Activated naive CD8-positive, alpha-beta T cell treated with anti-CD3 and anti-CD28 coated beads for 36 hours (primary cell): ENCODE measurements at places on chromosomes 3 and 15. TPM values are rescaled to one million over a fixed set of nuclear protein-coding genes. Genes with fewer than 3 reads are reported as not detected.

Gene THPO
- not detected for total RNA-seq

DNA sequence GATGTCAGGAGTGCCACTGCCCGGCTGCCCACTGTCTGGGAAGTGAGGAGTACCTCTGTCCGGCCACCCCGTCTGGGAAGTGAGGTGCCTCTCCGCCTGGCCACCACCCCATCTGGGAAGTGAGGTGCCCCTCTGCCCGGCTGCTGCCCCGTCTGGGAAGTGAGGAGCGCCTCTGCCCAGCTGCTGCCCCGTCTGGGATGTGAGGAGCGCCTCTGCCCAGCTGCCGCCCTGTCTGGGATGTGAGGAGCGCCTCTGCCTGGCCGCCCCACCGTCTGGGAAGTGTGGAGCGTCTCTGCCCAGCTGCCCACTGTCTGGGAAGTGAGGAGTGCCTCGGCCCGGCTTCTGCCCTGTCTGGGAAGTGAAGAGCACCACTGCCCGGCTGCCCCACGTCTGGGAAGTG lies 3.3 kb downstream of the COX17 start:
- no peak for DNase-seq

DNA sequence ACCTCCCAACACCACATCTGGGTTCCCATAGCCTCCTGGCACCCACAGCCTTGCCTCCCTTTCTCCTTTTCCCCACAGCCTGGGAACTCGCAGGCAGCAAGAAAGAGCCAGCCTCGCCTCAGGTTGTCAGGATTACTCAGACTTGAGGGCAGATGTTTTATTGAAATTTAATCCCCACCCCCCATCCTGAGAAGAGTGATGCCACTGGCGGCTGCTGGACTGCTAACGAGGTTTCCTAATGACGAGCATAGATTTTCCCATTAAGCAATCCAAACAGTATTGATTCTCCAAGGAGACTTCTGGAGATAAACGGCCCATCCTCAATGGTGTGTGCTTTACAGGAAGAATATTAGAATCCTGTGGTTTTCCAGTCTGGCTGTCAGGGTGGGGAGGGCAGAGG lies 13.7 kb downstream of the SHF start:
- no peak for DNase-seq

Gene SEMA3G
- total RNA-seq = 0.19 TPM

- peak; percentile 62 for DNase-seq
Observed at GRCh38 chr15:45378149-45378912, at the start of gene GATM. TSS of gene GATM (minus strand) at chr15:45378544. CDS start at chr15:45378453, 91 bp downstream.

Gene MORC1
- total RNA-seq = not detected

Gene BLM
- 49.8 TPM for total RNA-seq

Gene ECE2
- not detected for total RNA-seq

DNA sequence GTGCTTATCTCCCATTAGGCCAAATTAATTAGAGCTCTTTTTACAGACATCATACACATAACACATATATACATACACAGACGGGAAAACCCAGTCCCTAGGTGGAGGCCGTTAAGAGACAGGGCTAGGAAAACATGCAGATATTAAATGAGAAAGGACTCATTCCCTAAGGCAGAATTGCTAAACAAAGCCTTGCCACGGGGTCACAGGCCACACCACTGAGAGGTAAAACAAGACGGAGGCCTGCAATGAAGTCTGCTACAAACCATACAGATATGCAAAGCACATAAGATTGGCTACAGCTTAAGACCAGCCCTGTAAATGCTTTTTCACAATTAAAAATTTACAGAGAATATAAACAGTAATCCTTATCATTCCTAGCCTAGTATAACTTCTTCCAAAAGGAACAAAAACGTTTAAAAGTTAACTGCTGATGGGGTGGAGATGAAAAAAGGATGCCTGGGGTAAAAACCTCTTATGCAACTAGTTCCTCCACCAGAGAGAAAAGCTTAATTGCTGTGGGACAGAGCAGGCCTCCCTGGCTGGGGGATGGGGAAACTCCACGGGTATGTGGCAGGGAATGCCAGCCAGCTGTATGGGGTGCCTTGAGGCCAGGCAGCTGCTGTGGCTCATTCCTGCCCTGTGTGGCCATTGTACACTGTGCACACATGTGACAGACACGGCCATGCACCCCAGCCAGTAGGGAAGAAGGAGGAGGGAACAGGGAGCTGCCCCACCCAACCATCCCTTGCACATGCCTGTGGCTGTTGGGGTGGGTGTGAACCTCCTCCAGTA lies 481.4 kb upstream of the LMCD1 start:
- no peak for DNase-seq

DNA sequence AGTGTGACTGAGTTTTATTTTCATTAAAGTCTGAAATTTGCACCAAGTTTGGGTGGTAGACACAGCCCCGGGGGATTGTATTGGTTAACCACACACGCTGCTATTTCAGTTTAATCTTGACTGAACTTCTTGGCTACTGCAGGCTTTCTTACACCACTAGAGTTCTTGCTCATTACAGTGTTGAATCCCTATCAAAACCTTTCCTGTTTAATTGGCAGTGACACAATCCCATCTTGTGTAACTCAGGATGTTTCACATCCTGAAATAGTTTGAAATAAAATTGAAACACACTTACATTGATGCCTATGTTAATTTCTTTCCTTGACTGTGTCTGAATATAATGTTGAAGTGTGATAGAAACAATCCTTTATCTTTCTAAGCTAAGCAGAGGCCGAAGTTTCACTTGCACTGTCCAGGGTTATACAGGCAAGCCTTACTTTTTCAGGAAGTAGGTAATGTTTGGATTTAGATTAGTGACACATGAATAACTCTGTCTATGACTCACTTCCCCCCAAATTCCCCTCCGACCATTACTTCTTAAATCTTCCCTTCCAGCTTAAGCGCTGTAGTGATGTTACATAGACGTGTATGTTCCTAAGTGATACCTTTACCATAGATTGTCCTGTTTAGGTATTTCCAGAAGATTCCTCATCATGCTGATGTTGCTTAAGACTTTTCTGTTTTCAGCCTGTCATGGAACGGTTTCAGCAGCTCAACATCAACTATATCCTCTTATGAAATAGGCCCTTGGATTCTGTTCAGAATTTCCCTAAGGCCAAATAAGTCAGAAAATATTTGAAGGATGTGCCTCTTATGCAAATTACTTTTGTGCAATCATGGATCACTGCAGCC lies 16.8 kb downstream of the ATG7 start:
- DNase-seq = no peak

GRCh38 chr15:68699881-68700454 lies 120.7 kb downstream of the ANP32A start:
- no peak for DNase-seq

GRCh38 chr15:62888623-62889022 lies 153.9 kb upstream of the TPM1 start:
- DNase-seq = no peak

DNA sequence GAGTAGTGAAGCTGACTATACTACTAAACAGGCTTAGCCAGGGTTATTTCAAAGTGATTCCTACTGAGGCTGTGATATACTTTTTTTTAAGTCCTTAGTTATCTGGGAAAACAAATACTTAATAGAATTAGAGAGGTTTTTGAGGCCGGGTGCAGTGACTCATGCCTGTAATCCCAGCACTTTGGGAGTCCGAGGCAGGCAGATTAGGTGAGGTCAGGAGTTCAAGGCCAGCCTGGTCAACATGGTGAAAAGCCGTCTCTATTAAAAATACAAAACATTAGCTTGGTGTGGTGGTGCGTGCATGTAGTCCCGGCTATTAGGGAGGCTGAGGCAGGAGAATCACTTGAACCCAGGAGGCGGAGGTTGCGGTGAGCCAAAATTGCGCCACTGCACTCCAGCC lies 34.2 kb downstream of the PRTG start:
- no peak for DNase-seq

- DNase-seq = no peak
Observed at GRCh38 chr3:29760226-29760685, 479.4 kb downstream of the RBMS3 start.

GRCh38 chr3:135081451-135081850 lies 286.4 kb downstream of the EPHB1 start:
- no peak for DNase-seq

GRCh38 chr15:63348392-63348791 lies 33.3 kb downstream of the CA12 start:
- no peak for DNase-seq

Gene CLDN1
- 0.08 TPM for total RNA-seq

Gene GRM7
- total RNA-seq = not detected

Gene PRC1
- total RNA-seq = 90.3 TPM

Gene SLC25A36
- total RNA-seq = 65.1 TPM

DNA sequence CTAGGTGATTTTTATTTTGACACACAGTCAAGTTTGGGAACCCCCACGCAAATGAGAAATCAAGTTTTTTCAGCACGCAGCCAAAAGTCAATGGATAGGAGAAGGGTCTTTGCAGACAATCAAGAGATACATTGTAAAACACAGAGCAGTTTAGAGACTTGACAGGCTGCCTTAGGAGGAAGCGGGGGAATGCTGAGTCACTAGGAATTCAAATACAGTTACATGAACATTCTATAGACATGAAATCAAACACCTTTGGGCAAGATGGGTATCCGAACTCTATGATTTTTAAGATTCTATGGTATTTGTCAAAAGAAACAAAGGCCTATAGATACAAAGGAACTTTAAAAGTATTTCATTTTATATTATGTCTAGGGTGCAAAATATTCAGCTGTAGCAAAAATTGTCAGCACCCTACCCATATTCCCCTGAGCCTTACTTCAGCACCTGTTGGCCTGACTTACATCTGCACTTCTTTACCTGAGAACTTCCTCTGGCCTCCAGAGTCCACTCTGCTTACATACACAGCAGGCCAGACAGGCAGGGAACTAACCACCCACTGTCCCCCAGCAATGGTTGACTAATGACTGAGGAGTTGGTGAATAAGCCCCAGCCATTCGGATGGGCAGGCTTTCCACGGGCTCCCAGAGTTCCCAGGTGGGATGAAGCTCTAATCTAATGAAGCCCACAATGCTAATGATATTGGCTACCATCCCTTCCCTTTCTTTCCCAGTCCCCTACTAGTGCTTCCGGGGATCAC lies 289.3 kb upstream of the RORA start:
- DNase-seq = no peak

DNA sequence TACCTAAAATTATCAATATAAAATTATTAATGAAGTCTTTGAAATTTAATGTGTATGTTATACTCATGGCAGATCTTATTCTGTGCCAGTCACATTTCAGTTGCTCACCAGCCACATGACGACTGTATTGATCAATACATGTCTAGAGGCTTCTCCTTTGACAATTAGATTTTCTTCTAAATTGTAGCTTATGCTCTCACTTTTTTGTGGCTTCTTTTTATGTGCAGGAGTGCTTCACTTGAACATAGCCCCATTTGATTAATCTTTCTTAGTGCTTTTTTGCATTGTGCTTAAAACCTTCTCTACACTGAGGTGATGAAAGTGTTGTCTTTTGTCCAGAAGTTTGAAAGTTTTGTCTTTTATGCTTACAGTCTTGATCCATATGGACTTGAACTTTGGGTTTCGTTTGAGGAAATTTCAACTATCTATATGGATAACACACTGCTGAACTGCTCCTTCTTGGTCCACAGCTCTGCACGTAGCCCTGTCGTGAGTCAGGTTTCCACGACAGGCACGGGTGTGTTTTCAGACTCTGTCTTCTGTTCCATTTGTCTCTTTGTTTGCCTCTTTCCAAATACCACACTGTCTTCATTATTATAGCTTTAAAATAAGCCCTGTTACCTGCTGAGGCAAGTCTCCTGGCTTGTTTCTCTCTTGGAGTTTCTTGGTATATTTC lies 393.9 kb upstream of the CFAP20DC start:
- no peak for DNase-seq

DNA sequence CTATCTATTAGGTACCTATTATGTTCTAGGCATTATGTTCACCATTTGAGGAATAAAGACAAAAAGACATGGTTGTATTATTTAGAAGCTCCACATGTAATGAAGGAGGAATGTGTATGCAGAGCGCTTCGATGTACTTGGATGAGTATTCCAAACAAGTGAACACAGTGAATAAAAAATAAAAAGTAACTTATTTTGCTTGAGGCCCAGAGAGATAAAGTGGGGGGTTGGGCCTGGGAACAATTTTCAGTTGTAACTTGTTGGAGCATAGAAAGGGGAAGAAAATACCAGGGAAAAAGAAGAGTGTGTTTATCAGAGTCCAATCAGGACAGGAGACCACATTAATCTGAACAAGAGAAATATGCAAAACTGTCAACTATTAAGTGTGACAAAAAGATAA lies 445.7 kb upstream of the BCHE start:
- no peak for DNase-seq

- DNase-seq = no peak
Observed at GRCh38 chr3:162112719-162113118, 616.1 kb downstream of the OTOL1 start.

DNA sequence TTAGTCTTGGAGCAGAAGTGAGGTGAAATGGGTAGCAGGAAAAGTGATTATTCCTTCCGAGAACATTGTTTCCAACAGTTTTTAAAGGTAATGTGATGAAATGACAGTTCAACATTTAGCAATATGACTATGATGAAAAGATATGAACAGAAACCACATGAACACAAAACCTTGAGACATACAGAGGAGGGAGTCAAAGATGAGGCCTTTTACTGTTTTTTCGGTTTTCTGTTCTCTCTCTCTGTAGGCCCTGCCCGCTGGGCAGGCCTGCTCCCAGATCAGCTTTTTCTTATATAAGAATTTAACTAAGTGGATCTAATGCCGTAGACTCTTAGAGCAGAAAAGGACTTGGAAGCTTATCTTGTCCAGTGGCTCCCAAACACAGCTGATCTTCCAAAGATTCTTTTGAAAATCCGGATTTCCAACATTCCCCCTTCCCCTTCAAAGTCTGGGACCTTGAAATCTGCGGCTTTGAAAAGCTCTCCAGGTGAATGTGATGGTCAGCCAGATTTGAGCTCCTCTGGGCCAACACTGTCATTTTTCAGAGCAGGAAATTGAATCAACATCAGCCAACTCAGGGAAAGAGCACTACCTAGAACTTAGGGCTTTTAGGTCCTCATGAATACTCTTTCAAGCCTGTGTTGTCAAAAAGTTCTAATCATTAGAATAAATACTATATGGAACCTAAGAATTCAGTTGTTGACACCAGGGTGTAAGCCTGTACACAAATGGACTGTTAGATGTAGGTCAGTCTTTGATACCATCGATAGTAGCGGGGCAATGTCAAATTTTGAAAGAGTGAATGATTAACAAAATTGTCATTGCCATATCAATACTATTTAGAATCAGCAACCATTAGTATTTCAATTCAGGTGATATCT lies 372.7 kb downstream of the SHQ1 start:
- DNase-seq = no peak

DNA sequence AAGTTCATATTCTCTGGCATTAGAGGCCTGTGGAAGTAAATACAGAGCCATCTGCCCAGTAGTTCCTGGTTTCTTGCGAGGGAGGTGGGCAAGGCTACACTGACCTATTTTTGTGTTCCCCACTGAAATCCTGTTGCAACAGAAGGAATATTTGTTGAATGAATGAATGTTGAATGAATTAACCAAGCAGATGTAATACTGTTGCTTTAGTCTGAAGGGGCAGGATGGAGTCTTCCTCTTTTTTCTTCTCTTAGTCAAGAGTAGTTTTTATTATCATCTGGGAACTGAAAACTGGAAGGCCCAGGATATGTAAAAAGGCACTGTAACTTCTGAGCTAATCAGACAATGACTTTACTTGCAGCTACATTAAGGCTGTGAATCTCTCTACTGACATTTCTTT lies 17.1 kb downstream of the BLOC1S6 start:
- no peak for DNase-seq

GRCh38 chr3:34504366-34504765 lies 705.9 kb downstream of the PDCD6IP start:
- no peak for DNase-seq

GRCh38 chr15:73139744-73140553 lies 87.7 kb downstream of the NEO1 start:
- no peak for DNase-seq
